HL-60 (cell line): ENCODE measurements at places on chromosomes 4 and X.

DNA sequence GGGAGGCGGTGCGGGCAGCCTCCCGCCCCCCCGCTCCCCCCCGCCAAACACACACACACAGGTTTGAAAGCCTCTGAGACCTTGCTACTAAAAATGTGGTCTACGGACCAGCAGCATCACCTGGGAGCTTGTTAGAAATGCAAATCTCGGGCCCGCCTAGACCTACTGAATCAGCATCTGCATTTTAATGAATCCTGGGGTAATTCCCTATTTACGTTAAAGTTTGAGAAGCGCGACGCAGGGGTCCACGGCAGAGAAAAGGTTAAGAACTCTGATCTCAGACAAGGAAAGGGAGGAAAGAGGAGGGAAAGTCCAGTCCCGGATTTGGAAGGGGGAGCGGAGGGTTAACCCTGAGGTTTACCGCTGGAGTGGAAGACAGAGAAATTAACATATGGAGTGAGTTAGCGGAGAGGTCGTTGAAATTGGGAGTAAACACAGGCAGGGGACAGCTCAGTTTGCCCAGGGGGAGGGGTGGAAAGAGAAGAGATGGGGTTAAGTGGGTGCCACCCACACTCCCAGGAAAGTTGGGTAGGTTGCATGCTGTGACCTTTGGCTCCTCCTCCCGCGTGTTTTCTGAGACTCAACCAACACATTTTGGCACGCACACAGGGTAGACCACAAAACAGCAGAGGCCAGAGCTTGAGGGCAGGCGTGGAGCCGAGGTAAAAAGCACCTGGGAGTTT lies 483.6 kb downstream of the BCOR start:
- DNase-seq = no peak

GRCh38 chr4:154119317-154119716 lies 330.4 kb upstream of the SFRP2 start:
- DNase-seq = no peak

DNA sequence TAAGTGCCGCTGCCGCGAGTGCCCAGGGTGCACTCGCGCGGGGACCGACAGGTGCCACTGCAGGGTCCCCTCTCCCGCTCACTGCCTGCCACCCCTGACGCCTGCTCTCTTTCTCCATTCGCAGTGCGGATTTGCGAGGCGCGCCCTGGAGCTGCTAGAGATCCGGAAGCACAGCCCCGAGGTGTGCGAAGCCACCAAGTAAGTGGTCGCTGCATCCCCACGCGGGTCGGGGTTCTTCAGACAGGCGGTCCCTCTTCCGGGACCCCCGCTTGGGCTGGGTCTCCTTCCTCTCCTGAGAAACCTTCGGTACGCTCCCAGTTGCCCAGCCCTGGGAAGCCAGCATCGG lies 547 bp downstream of the GUCY1A1 start:
- DNase-seq = no peak

GRCh38 chrX:39985071-39985470 lies 112.7 kb downstream of the BCOR start:
- no peak for DNase-seq

DNA sequence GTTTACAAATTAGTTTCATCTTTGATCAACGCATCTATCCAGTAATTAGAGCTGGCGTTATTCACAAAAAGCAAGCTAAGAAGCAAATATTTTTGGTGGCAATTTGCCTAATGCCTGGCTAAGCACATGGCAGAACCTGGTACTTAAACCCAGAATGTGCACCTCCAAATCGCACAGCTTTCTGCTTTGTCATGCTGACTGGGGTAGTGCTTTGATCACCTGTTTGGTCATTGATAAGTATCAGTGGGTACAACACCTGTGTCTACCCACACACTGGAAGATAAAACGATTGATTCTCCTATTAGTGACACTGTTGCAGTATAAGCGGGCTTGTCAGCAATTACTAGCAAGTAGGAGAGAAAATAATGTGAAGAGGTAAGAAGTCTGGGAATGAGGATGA lies 1.9 kb downstream of the NUDT6 start:
- DNase-seq = no peak

DNA sequence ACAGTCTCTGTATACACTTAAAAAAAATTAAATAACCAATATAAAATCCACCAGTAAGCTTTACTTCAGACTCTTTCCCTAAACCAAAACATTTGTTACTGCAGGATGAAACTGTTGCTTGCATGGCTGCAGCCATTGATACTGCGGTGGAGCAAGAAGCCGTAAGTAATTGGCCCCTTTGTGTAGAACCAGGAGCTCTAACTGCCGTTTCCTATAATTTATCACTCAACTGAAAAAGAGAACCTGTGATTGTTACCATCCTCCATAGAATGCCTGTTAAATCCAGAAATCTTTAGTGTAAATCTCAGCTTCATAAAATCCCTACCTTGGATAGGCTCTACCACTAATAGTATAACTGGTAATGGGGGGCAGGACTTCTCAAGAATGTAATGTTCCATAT lies 62.6 kb downstream of the KIF4A start:
- DNase-seq = no peak

DNA sequence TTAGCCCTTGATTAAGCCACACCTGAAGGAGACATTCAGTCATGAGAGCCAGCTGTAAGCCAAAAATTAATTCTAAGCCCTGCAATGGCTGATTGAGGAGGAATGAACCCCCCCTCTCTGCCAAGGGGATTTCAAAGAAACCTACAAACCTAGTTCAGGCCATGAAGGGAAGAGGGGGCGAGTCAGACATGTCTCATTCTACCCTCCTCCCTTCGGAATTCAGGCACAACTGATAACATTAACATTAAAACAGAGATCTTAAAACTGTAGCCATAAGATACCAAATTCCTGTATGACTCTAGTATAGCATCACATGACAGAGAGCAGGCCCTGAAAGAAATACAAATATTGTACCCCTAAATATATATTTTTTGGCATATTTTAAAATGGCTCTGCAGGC lies 40.4 kb upstream of the AFAP1 start:
- no peak for DNase-seq

DNA sequence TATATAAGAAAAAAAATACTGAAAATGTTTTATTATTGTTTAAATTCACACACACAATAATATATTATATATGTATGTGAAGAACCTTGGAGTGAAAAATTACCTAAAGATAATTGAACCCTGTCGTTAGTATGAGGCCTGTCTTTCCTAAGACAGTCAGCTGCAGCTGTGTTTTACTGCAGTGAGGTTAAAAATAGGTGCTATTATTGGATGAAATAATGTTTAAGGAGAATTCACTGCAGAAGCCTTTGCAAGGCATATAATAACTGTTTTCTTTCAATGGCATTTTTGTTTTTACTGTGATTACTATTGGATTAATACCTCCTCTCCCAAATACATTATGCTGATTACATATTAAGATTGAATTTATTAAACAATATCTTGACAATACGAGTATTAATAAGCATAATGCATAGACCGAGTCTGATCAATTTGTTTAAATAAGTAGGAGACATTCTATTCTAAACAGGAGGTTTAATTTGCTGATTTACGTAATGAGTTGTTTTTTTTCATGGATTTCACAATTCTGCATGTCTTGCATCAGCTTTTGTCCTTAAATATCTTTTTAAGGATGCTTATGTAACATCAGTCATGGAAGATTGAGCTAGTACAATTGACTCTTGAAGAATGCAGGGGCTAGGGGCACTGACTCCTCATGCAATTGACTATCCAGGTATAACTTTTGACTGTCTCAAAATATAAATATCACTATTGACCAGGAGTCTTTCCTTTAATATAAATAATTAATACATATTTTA lies 1181.1 kb upstream of the PCDH7 start:
- DNase-seq = peak; percentile 41

- DNase-seq = no peak
These were observed 25.2 kb upstream of the PLAC1 start for GRCh38 chrX:134683351-134684005.

- no peak for DNase-seq
These were observed 136.2 kb downstream of the PPP3CA start for GRCh38 chr4:101211146-101211553.

DNA sequence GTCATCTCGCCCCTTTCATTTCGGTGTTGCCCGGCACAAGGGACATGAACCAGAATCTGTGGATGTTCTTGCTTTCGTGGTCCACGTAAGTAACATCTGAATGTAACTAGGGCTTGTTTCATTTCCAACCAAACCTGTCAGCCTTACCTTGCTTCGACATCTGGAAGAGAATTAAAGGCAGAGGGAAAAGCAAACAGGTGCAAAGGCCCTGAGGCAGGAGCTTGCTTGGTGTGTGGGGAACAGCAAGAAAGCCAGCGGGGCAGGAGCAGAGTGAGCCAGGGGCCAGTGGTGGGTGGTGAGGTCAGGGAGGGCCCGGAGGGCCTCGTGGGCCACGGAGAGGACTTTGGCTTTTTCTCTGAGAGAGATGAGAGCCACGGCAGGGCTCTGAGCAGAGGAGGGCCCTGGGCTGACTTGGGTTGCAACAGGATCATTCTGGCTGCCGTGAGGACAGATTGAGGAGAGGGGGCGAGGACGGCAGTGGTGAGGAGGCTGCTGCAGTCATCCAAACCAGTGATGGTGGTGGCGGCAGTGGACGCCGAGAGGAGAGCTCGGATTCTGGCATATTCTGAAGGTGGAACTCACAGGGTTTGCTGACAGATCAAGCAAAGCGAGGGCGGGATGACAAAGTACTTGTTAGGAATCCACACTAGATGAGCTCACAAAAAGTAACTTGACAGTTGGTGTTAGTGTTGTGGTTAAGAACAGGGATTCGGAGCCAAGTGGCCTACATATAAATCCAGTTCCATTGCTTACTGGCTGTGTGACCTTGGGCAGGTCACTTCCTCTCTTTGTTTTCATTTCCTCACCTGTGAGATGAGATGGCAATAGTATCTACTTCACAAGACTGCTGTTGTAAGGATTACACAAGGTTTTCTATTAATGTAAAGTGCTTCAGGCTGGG lies 6.8 kb upstream of the WDR13 start:
- no peak for DNase-seq

- DNase-seq = no peak
These were observed 53.9 kb downstream of the FAT4 start for GRCh38 chr4:125368671-125369081.

GRCh38 chrX:40202456-40202855 lies 104.7 kb upstream of the BCOR start:
- DNase-seq = no peak

GRCh38 chr4:183337833-183338232 lies 15.6 kb upstream of the CLDN24 start:
- DNase-seq = no peak

DNA sequence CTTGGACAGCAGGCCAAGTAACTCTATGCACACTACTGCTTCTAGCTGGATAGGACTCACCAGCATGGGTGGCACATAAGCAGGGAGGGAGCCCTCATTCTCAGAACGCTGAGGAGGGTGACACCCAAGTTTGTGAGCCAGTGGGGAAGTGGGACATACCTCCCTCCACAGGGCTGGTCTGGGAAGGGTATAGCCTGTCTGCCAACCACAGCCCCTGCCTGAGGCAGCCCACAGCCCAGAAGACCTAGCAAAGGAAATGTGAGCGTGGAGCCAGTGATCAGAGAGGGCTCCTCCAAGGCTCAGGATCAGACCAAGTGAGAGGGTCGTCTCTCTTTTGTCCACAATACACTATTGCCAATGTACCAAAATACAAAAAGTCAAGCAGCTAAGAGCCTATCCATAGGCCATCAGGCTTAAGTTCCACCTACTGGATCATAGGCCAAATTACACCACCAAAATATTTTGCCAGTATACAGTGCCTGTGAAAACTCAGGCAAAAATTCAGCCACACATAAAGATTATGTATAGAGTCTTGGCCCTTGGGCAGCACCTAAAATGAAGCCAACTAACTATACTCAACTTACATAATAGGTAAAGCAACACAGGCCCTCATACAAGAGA lies 1203.1 kb downstream of the PCDH18 start:
- no peak for DNase-seq

DNA sequence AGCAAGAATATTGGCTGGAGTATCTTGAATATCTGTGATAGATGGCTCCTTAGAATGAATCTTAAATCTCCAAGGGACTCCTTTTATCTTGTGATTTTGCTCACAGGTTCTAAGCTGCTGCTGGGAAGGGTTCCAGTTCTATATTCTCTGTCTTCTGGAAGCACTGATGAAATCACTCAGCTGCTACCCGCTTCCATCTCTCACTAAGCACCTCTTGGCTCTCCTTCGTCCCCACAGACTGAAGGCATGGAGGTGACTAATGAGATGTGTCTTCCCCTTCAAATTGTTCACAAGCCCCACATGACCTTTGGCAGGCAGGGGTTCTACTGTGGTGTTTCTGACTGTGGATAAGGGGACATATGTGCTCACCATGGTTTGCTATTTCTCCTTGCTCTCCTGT lies 75.9 kb downstream of the C4orf51 start:
- no peak for DNase-seq

GRCh38 chrX:10756441-10756840 lies 136.1 kb upstream of the MID1 start:
- no peak for DNase-seq

- DNase-seq = peak; percentile 52
These were observed 54.3 kb downstream of the LRBA start for GRCh38 chr4:150960818-150961217.

- no peak for DNase-seq
These were observed 43.5 kb downstream of the NDST3 start for GRCh38 chr4:118077767-118078105.

DNA sequence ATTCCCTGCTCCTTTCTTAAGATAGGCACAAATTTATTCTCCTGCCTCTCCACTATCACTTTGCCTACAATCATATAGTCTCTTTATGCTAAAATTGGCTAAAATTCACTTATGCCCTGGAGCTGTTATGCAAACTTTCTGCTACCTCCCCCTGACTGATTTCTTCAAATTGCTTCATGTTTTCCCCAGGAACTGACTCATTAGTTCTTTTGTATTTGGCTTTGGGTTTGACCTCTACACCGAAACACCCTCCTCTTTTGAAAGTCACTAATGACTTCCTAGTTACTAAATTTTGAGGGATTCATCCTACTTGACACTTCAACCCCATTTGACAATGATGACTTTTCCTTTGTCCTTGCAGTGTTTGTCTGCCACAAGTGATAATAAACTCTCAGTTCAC lies 222.6 kb downstream of the NDST4 start:
- DNase-seq = peak; percentile 42

- DNase-seq = peak; percentile 20
These were observed 901.6 kb upstream of the NDST4 start for GRCh38 chr4:116015062-116015461.

DNA sequence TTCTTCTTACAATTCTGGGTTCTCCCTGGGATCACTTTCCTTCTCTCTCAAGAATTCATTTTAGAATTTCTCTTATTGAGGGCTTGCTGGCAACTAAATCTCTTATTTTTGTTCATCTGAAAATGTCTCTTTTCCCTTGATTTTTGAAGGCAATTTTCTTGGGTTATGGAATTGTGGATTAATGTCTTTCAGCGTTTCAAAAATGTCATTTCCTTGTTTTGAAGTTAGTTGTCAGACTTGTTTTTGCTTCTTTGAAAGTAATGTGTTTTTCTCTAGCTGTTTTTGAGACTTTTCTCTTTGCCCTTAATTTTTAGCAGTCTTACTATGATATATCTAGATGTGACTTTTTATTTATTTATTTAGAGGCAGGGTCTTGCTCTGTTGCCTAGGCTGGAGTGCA lies 205.7 kb downstream of the CHIC2 start:
- DNase-seq = no peak

- no peak for DNase-seq
These were observed 31.8 kb downstream of the PRRG1 start for GRCh38 chrX:37380924-37381323.
